ENCODE measurements at places on chromosomes 1 and 21.

DNA sequence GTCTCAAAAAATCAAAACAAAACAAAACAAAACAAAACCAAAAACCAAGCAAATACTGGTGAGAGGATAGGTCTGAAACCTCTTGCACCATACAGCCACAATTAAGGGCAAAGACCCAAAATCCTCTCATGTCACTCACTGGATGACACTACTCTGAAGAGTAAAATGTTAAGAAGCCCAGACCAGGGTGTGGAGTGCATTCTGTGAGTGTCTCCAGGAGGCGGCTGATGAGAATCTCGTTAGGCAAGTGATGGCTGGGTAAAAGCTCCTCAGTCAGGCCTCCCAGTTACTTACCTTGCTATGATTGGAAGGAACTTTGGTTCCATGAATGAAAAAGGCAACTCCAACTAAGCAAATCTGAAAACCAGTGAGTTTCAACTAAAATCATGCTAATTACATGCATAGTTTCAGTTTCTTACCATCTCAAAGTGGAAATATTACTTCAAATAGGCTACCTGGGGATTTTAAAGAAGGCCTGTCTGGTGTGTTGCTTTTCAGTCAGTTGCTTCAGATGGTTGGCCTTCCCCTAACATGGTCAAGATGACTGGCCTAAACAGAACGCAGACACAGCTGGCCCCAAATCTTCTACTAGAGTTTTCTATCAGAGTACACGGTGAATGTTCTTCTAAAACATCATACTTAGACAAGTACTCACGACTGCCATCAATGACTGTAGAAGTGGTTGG, 95.1 kb downstream of the KIAA0319L start:
- no peak for DNase-seq

DNA sequence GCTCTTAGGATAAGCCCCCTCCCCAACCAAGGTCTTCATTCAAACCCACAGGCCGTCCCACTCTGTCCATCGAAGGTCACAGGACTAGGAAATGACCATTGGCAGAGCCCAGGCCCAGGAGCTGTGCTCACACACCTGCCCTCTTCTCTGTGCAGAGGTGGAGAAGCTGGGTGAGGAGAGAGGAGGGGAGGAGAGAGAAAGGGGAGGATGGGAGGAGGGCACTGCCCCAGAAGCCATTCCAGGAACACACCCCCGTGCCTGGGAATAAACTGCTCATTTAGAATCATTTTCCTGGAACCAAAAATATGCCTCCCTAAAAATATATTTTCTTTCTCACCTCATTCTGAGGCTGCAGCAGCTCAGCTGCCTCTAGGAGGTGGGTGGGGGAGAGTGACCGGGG, 6.4 kb upstream of the SDC3 start:
- DNase-seq = no peak

GRCh38 chr21:34330055-34330454, 33.8 kb upstream of the KCNE2 start:
- no peak for DNase-seq

DNA sequence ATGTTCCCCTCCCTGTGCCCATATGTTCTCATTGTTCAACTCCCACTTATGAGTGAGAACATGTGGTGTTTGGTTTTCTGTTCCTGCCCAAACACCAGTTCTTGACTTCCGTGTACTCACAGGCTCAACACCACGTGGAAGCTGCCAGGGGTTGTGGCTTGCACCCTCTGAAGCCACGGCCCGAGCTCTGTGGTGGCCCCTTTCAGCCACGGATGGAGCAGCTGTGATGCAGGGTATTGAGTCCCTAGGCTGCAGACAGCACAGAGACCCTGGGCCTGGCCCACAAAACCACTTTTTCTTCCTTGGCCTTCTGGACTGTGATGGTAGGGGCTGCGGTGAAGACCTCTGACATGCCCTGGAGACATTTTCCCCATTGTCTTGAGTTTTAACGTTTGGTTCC, 111.6 kb downstream of the SYT14 start:
- no peak for DNase-seq

DNA sequence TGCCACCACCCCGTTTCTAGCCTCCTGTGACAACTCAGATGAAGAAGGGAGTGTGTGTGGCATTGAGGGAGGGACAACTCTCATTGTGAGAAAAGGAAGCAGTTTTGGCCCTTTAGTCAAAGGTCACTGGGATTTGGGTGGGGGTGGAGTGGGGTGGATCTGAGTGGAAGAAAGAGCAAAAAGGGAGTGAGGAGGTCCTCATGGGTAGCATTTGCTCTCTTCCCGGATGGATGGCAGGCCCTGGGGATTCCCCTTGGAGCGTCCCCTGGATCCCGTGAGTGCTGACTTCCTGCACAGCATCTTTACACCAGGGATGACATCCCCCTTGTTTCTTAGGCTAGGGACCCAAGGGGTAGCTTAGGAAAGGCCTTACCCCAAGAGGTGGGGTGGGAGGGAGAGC, 460 bp downstream of the SERPINC1 start:
- no peak for DNase-seq

DNA sequence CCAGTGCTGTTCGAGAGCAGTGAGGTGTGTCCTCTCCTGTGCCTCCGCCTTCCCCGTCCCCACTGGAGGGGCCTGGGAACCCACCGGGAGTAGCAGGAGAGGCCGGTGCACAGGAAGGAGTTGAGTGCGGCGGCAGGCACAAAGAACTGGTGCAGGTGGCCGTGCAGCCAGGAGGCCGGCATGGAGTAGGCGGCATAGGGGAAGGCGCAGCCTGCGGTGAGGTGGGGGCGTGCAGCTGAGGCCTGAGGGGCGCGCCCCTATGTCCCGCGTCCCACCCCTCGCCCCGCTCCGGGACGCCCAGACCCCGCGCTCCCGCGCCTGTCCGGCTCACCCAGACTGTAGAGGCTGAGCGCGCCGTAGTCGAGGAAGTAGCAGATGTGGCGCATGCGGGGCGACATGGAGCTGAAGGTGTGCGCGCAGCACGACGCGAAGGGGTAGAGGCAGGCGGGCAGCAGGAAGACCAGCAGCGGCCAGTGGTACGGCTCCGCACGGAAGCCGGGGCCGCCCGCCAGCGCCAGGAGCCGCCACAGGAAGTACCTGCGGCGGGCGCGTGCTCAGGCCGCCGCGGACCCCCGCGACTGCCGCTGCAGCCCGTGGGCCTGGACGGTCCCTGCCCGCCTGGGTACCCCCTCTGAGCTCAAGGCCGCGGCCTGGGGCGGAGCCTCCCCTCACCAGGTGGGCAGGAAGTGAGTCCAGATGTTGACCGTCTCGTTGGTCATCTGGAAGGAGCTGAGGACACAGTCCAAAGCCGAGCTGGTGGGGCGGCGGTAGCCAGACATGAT, 2.2 kb downstream of the PAQR6 start:
- DNase-seq = no peak

GRCh38 chr21:14981246-14981645, 83.6 kb downstream of the NRIP1 start:
- DNase-seq = no peak

DNA sequence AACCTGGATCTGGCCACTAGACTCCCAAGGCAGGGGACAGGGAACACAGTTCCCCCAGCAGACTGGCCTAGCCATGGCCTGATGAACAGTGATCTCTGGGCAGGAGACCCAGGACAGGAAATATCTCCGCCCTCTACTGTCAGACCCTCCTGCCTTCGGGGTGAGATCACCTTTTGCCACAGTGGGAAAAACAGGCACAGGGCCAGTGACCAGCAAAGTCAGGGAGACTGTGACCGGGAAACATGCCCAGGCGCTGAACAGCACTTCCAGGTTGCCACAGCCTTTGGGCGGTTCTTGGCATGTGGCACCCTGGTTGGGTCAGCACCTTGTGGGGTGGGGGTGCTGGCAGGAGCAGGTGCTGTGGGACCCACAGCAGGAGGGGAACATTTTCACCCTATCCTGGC, 8.9 kb upstream of the ZNF669 start:
- no peak for DNase-seq

GRCh38 chr1:26353210-26353859, 595 bp downstream of the CRYBG2 start:
- DNase-seq = no peak

DNA sequence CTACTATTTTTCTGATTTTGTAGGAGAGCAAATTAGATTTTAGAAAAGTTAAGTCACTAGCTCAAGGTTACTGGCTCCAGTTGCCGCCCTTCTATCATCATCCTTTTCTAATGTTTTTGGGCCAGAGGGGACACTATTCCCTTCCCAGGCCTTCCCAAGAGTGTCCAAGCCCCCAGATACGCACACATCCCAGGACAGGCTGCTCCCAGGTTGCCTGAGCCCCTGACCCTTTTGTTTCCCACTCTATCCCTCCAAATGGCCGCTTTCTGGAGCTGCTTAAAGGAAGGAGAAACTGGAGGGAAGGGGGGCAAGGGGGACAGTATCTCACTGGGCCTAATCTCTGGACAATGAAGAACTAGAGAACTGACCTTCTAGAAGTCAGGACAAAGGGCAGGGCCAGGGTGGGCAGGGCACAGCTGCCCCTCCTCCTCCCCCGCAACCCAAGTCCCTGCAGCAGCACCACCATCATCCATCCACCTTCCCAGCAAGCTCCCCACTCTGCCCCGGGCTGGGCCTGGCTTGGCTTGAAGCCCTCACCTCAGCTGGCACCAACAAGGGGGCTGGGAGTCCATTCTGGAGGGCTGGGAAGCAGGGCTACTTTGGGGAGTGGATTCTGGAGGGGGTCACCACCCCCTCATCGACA, 1.1 kb upstream of the MAP7D1 start:
- no peak for DNase-seq

GRCh38 chr1:222081859-222082258, 340.0 kb upstream of the DUSP10 start:
- no peak for DNase-seq

DNA sequence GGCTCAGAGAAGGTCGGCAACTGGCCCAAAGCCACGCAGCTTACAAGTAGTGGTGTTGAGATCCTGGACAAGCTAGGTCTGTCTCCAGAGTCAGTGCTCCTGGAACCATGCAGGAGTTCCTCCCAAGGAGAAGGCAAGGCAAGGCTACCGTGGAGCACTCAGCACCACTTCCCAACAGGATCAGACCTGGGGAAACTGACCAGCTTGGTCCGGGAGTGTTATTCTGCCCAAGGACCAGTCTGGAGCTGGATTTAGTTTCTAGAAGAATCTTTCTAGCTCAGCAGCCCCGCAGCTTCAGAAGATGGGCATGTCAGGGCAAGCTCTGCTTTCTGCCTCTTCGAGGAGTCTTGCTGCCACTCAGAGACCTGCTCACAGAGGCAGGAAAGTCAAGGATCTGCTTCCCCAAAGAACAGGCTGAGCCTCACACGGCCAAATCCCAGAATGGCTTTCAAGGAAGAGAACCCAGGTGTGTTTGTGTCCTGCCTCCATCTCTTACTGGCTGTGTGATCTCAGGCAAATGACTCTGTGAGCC, 302.8 kb downstream of the MATN1 start:
- no peak for DNase-seq

- DNase-seq = no peak
Measured at GRCh38 chr1:41740630-41741239, 178.0 kb downstream of the HIVEP3 start.

- DNase-seq = no peak
Measured at GRCh38 chr1:14603645-14604044, 5.2 kb downstream of the KAZN start.

DNA sequence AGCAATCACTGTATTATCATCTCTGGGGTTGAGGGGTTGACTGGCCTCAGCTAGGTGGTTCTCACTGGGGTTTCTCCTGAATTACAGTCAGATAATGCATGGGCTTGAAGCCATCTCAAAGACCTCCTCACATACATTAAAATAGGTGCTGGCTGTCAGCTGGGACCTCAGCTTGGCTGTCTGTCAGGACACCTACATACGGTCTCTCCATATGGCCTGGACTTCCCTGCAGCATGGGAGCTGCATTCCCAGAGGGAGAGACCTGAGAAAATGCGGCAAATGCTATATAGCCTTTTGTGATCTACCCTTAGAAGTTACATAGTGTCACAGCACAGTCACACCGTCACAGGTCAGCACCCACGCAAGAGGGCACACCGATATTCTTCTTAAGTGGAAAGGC, 93.6 kb downstream of the TSEN15 start:
- no peak for DNase-seq

DNA sequence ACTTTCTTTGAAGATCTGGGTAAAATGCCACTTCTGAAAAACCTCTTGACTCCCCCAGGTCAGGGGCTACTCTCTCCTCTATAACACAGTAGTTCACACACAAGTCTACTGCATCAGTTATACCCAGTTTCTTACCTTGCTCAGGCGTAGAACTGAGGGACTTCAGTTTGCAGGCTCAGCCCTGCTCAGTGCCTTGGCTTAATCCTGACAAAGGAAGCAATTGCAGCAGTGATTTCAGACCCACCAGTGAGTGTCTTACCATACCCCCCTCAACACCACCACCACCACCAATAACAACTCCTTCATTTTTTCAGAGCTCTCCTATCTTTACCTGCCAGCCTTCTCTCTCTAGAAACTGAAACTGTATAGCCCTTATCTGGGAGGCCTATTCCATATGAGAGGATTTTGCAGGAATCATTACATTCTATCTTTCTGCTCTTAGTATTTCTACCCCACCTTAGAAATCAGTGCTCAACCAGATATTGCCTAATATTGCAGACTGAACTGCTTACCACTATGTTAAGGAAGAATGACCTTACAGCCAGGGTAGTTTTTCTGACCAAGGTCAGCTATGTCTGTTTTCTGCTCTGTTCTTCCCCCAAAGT, 105.5 kb upstream of the S1PR1 start:
- no peak for DNase-seq

DNA sequence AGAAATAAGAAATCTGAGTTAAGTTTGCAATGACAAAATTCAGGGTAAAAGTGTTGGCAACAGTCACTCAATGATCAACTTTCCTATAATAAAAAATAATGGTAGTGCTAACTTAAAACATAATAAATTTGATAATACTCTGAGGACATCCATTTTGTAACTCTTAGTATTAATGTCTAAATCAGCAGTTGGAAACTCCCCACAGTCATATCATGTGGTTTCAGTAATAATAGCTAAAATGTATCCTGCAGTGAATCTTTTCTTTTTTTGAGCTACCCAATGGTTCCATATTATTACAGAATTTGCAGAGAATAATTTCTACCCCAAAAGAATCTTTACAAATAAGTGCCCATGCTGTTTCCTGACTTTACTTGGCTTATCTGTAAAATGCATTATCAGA, 286.7 kb downstream of the PTPRC start:
- DNase-seq = no peak

- DNase-seq = peak; percentile 23
Measured at GRCh38 chr21:41168391-41169257, 664 bp downstream of the BACE2 start.

DNA sequence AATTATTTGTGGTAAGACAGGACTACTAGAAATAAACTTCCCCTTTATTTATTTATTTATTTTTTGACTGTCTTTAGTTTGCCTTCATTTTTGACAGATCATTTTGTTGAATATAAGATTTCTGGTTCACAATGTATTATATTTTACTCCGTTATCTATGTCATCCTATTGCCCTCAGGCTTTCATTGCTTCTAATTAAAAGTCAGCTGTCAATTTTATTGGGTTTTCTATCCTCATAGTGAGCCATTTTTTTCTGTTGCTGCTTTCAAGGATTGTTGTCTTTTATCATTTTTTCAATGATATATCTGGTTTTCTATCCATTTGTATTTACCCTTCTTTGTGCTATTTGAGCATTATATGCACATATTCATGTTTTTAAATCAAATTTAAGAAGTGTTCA, 866.2 kb downstream of the LRRIQ3 start:
- DNase-seq = no peak
